ENCODE measurements at places on chromosomes 3 and 15. TPM values are rescaled to one million over a fixed set of nuclear protein-coding genes. Genes with fewer than 3 reads are reported as not detected.
A peak's percentile ranks its signal among the peaks of the same experiment; 100 is the strongest.

Gene ACP3
- 0.19 TPM for polyA plus RNA-seq

Gene SLC28A2
- polyA plus RNA-seq, result not detected

GRCh38 chr15:31563421-31563820, 236.8 kb downstream of the KLF13 start:
- no peak overlapping the region for H3K27ac ChIP-seq
- no peaks in the 10 kb centered on the region for H3K4me1 ChIP-seq
- H3K4me3 ChIP-seq, result no peak overlapping the region
- H3K27me3 ChIP-seq, result no peaks in the 10 kb centered on the region
- H3K36me3 ChIP-seq, result no peaks in the 10 kb centered on the region

DNA sequence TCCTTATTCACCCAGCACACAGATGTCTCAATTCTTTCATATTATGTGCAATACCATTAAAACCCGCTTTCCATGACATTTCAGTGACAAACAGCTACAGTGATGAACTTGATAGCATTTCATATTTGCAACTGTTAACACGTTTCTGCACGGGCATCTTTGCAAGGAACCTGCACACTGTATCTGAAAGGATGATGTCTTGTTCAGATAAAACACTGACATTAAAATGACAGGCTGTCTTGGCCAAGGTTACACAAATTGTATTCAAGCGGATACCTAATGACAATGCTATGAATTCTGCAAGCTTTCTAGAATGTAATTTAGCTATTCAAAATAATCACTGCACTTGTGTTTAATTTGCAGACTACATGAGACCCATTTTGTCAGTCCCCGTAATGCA, 529.2 kb downstream of the FOXP1 start:
- no peaks in the 10 kb centered on the region for H3K27me3 ChIP-seq
- peak overlapping the region; percentile 97 for H3K27ac ChIP-seq
- H3K4me1 ChIP-seq, result peaks cover 70% of the 10 kb centered on the region
- H3K36me3 ChIP-seq, result peaks cover 36% of the 10 kb centered on the region

DNA sequence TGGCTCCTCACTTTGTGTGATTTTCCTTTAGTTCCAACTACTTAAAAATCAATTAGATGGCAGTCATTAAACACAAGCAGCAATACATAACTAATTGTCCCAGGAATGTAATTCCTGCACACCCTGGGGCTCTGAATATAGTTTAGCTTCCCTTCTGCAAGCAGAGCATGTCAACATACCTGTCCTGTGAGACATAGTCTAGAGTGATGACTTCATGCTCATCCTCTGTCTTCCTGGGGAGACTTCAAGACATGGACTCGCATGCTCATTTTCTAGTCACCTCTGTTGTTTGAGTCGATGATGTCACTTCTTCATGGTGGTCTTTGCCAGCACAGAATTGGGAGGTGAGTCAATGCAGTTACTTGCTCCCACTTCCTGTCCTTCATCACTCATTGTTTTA, 15.7 kb downstream of the C3orf52 start:
- H3K36me3 ChIP-seq, result no peaks in the 10 kb centered on the region
- H3K4me3 ChIP-seq, result no peak overlapping the region
- H3K4me1 ChIP-seq, result no peaks in the 10 kb centered on the region
- H3K27ac ChIP-seq, result no peak overlapping the region

GRCh38 chr3:136682740-136683312, 69.4 kb downstream of the STAG1 start:
- no peaks in the 10 kb centered on the region for H3K27me3 ChIP-seq
- DNase-seq, result no peak
- H3K27ac ChIP-seq, result no peak overlapping the region
- H3K4me1 ChIP-seq, result no peaks in the 10 kb centered on the region
- H3K36me3 ChIP-seq, result no peaks in the 10 kb centered on the region

- peaks cover 31% of the 10 kb centered on the region for H3K4me1 ChIP-seq
- H3K4me3 ChIP-seq, result no peak overlapping the region
- H3K36me3 ChIP-seq, result no peaks in the 10 kb centered on the region
- H3K27me3 ChIP-seq, result no peaks in the 10 kb centered on the region
Measured at GRCh38 chr15:77502379-77503095, 81.8 kb downstream of the HMG20A start.

All from SK-N-SH (cell line).